ENCODE measurements at places on chromosomes 12 and 14. TPM values are rescaled to one million over a fixed set of nuclear protein-coding genes. Genes with fewer than 3 reads are reported as not detected.

LTB4R gene
- total RNA-seq = under 0.01 TPM

CACNA2D4 gene
- 1.6 TPM for total RNA-seq

GPR135 gene
- total RNA-seq = 0.29 TPM

HCAR1 gene
- total RNA-seq = 3.2 TPM

KRT3 gene
- not detected for total RNA-seq

P3H3 gene
- total RNA-seq = 69.5 TPM

RPL10L gene
- not detected for total RNA-seq

EIF2S3B gene
- 0.35 TPM for total RNA-seq

FLRT2 gene
- total RNA-seq = 1.1 TPM

EMP1 gene
- 483 TPM for total RNA-seq

SERPINA12 gene
- not detected for total RNA-seq

CCDC38 gene
- not detected for total RNA-seq

SLCO1C1 gene
- total RNA-seq = not detected

CRACR2A gene
- total RNA-seq = 13.3 TPM

SLC22A17 gene
- 16.8 TPM for total RNA-seq

SIRT4 gene
- total RNA-seq = 0.35 TPM

SLC6A13 gene
- total RNA-seq = not detected

LTBP2 gene
- 96.8 TPM for total RNA-seq

RIMBP2 gene
- not detected for total RNA-seq

SERPINA10 gene
- total RNA-seq = not detected

TAS2R30 gene
- not detected for total RNA-seq

DBX2 gene
- total RNA-seq = not detected

NUDT4 gene
- 40.9 TPM for total RNA-seq
